ENCODE measurements at places on chromosomes 2 and 18. TPM values are rescaled to one million over a fixed set of nuclear protein-coding genes. Genes with fewer than 3 reads are reported as not detected.

Gene CAPN14
- 0.07 TPM for total RNA-seq

Gene MBP
- total RNA-seq, result 29.7 TPM

Gene SAG
- not detected for total RNA-seq

Gene ALK
- not detected for total RNA-seq

Measured in A549 treated with CORT108297 at 1 μM for 4 hours (cell line).